Activated CD4-positive, alpha-beta T cell treated with anti-CD3 and anti-CD28 coated beads, Interleukin-2, amount 50 U/mL, for 24 hours (primary cell): ENCODE measurements at places on chromosomes 5 and 9.

- no peak for DNase-seq
These were observed 27.9 kb downstream of the AGTPBP1 start for GRCh38 chr9:85713897-85714296.

DNA sequence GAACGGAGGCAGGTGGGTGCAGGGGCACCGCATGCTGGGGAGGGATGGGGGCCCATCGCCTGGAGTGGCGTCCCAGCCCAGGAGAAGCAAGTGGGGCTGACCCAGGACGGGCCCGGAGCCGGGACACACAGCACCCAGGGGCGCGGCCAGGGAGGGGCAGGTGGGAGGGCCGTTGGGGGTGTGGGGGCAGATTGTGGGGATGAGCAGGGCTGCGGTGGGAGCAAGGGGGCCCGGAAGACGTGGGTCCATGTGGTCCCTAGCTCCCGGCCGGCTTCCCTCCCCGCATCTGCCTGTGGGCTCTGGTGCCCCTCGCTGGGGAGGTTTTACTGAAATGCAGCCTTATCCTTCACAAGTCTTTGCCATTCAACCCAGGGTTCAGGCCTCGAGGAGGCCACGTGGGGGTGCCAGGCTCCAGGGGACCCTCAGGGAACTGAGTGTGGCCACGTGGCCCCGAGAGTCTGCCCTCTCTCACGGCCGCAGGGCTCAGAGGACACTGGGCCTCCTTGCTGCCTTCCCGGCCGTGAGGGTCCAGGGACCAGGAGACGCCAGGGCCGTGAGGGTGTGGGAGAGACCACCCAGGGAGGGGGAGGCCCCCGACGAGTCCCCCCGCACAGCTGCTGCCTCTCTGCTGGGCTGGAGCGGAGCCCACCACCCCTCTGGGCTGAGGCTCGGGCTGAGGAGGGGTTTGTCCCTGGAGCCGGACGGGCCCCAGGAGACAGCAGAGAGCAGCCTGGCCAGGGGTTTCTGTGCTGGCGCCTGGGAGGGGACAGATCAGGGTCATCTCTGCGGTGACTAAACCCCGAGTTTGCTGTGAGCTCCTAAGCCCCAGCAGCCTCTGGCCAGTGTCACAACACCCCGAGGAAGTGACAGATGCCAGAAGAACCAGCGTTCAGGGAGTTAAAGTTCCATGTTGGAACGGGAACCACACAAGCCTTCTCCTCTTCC lies 35.2 kb downstream of the SLC9A3 start:
- DNase-seq: no peak

DNA sequence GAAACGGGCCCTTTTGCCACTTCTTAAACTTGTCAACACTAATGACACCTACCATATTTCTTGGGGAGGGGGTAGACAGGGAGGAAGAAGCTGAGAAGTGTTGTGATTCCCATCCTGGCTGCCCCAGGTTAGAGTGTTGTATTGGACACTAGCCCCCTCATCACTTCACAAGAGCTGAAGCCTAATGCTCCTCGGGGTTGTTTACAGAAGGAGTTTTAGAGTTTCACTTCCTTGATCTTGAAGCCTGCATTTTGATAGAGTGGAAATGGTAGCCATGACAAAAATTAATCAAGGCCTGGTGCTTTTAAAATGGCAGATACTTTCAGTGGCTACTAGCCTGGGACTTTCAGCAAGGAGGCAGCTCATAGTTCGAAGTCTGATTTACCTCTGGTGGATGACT lies 11.0 kb upstream of the FAM120AOS start:
- DNase-seq: no peak

- no peak for DNase-seq
These were observed 830.9 kb downstream of the MAT2B start for GRCh38 chr5:164336276-164336675.

DNA sequence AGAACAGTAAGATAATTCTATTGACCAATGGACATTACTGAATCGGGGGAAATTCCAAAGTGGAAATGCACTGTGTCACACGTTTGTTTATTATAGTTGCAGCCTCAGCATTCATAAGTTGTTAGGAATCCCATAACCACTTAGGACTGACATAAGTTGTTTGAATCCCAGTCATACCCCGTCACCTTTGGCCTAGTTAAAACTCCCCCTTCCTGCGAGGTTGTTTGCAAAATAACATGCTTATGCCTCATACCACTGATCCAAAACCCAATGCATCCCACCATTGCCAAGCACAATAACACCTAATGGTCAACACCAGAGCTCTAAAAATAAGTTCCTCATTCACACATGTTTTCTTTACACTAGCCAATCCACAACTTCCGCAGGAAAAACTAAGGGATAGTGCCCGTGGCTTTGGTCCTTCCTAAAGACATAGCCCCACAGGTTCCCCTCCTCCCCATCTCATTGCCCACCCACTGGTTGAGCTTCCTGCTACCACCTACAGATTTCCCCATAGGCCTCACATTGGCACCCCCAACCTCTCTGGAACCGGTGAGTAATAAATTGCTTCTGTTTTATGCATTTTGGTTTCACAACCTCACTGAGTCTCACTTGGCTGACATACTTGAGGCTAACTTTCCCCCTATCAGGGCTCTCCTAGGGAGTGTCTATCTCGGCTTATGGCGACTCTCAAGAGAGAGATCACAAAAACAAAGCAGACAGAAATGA lies 42.3 kb upstream of the MUSK start:
- no peak for DNase-seq

- no peak for DNase-seq
These were observed 65.4 kb upstream of the LMX1B start for GRCh38 chr9:126548312-126548711.

DNA sequence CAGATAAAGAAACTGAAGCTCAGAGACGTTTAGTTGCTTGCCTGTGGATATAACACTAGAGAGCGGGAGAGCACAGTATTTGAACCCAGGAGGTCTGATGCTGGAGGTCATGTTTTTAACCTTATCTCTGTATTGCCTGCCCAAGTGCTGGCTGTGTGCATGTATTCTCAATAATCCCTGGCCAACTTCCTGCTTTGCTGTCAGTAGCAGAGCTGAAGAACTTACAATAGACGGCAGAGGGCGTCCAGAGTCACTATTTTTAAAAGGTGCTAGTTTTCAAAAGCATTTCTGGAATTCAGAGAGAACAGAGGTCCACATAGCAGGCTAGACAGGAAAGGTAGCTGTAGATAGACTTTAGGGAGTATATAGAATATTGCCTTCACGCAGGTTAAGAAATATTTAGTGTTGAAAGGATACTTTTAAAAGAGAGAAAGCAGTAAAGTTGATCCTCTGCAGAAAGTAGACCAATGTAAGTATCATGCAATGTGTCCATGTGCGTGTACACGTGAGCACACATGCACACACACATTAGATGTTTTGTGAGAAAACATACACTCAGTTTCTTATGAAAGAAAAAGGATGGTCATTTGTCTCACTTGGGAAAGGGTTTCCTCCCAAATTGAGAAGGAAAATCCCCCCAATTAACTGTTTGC lies 46.3 kb downstream of the PTCD2 start:
- DNase-seq: no peak

GRCh38 chr5:141186897-141187512 lies at the start of gene PCDHB9:
Gene PCDHB9 (plus strand): TSS chr5:141187161. CDS start chr5:141187319, 158 bp downstream.
- no peak for DNase-seq

DNA sequence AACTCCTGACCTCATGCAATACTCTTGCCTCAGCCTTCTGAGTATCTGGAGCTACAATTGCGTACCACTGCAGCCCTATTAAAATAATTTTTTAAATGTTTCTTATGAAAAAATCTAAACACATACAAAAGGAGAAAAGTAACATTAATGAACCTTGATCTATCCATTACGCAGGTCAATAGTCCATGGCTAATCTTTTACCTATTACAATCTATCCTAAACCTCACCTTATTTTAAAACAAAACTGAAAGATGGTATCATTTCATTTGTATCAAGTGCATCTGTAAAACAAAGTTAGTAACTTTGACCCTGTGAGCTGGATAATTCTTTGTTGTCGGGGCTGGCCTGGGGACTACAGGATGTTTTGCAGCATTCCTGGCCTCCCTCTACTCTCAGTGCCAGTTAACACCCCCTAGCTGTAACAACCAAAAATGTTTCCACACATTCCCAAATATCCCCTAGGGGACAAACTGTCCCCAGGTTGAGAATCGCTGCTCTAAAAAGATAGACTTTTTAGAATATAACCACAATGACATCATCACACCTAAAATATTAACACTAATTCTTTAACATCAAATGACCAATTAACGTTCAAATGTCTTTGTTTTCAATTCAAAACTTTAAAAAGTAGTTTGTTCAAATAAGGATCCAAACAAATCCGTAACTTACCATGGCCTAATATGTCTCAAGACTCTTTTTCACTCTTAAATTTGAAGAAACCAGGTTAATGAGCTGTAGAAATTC lies 54.8 kb downstream of the RNF38 start:
- no peak for DNase-seq

GRCh38 chr9:114282926-114283325 lies 40.0 kb upstream of the ORM1 start:
- no peak for DNase-seq

- no peak for DNase-seq
These were observed 15.8 kb upstream of the LRRC70 start for GRCh38 chr5:62562867-62563266.

GRCh38 chr5:177353093-177353492 lies 1.6 kb upstream of the LMAN2 start:
- no peak for DNase-seq

GRCh38 chr9:68802525-68803015 lies 97.5 kb downstream of the PIP5K1B start:
- peak; percentile 11 for DNase-seq

GRCh38 chr5:36683821-36684434 lies 77.5 kb downstream of the SLC1A3 start:
- DNase-seq: no peak

DNA sequence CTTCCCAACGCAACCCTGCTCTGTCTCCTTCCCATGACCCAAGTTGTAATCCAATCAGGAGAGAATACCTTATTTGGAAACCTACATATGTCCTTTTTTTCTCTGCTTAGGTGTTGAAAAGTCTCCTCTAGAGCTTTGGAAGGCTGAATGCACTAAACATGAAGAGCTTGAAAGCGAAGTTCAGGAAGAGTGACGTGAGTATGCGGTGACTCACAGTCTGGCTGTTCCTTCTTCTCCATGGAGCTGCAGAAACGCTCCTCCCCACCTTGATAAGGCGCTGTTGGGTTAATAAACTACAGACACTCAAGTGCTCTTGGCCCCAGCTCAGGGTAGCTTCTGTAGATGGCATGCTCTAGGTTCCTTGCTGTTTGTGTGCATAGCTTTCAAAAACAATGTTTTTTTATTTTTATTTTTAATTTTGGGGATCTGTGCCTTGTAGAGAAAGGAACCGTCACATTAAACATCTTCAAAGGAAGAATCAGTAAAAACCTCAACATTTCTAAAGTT lies 30.7 kb downstream of the RAI14 start:
- no peak for DNase-seq

DNA sequence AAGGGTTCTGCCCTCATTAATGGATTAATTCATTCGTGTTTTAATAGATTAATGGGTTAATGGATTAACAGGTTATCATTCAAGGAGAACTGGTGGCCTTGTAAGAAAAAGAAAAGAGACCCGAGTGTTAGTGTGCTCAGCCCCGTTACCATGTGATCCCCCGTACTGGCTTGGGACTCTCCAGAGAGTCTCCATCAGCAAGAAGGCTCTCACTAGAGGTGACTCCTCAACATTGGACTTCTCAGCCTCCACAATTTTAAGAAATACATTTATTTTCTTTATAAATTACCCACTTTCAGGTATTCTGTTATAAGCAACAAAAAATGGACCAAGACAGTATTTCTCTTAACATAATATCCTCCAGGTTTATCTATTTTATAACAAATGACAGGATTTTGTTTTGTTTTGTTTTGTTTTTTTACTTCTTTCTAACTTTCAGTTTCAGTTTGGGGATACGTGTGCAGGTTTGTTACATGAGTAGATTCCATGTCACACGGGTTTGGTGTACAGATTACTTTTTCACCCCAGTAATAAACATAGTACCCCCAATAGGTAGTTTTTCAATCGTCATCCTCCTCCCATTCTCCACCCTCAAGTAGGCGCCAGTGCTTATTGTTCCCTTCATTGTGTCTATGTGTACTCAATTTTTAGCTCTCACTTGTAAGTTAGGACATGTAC lies 456.1 kb downstream of the DNAH5 start:
- DNase-seq: no peak

GRCh38 chr5:143416411-143416810 lies 12.9 kb upstream of the NR3C1 start:
- no peak for DNase-seq

- no peak for DNase-seq
These were observed 104.7 kb downstream of the CWC27 start for GRCh38 chr5:64873441-64873840.

- no peak for DNase-seq
These were observed 253.8 kb downstream of the FBXL7 start for GRCh38 chr5:15753752-15754151.

- DNase-seq: no peak
These were observed 136.4 kb downstream of the OLFM1 start for GRCh38 chr9:135223831-135224230.

DNA sequence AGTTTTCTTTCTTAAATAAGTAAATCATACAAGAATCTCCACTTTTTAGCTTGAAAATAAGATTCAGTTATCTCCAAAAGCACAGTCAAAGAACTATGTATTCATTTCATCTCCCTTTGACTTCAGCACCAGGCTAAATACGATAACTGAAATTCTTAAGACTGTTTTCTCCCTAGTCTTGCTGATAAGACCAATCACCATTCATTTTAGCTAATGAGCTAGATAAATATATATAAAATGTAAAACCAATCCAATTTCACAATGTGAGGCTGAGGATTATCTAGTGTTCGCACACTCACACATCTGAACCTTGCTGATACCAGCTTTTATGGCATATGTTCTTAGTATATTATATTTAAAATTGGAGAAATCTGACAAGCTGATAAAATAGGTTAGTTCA lies 17.3 kb upstream of the ZNF622 start:
- DNase-seq: no peak

DNA sequence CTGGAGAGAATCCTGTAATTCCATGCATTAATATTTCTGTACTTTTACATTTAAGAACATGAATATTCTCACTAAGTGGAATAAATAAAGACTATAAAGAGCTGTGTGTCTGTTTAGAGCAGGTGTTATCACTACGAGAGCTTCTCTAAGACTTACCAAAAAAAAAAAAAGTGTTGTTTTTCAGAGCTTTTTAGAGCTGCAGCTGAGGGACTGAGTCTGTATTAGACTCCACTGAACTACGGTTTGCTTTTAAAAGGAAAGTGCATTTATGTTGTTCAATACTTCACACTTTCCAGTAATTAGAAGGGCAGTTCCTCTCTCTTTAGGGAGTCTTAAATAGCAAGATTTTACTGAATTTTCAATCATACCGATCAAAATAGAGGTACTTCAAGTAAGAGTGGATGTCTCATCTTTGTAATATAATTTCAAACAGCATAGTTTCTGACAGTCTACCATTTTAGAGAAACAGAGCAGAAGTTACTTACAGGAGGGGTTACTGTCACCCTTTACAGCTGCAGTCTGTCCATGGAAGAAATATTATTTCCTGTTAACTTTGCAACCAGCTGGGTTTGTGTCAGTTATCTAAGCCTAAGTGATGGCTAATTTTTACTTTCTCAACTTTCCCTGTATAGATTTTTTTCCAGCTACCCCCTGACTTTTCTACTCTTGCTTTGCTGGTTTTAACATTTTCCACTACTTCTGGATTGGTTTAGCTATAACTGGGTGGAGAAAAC lies 2.4 kb downstream of the SYK start:
- no peak for DNase-seq

- DNase-seq: no peak
These were observed 30.8 kb downstream of the MTAP start for GRCh38 chr9:21833090-21833801.
